Stimulated activated CD4-positive, alpha-beta T cell treated with anti-CD3 and anti-CD28 coated beads, Interleukin-1b, Interleukin-23, amount 100 ng/mL, for 1 hour (primary cell): ENCODE measurements at places on chromosomes 11 and 22.

GRCh38 chr22:18115906-18116371 is 5.3 kb downstream of the TUBA8 start:
- no peak for DNase-seq

- DNase-seq = no peak
Observed at GRCh38 chr22:44085743-44086270, 61.7 kb downstream of the PARVB start.

GRCh38 chr22:49657974-49658590 is 169.6 kb downstream of the BRD1 start:
- DNase-seq = no peak

DNA sequence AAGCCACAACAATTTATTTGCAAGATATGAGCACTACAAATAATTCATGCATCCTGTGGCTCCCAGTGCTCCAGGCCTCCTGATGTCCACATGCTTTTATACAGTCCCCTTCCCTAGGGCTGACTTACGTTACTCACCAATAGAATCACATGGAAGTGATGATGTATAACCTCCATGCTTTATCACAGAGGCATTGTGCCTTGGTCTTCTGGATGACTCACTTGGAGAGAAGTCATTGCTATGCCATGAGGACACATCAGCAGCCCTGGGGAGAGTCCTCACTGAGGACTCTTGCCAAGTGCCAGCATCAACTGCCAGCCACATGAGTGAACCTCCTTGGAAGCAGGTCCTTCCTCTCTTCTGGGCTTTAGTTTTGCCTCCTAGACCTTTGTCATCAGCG is 22.0 kb upstream of the IGSF9B start:
- no peak for DNase-seq

GRCh38 chr11:106679181-106679580 is 339.1 kb downstream of the GUCY1A2 start:
- no peak for DNase-seq

GRCh38 chr11:125397421-125397820 is 98.6 kb downstream of the FEZ1 start:
- no peak for DNase-seq

GRCh38 chr11:27141576-27141975 is 101.0 kb downstream of the BBOX1 start:
- no peak for DNase-seq

- DNase-seq = no peak
Observed at GRCh38 chr11:14021738-14022137, 59.2 kb downstream of the SPON1 start.

DNA sequence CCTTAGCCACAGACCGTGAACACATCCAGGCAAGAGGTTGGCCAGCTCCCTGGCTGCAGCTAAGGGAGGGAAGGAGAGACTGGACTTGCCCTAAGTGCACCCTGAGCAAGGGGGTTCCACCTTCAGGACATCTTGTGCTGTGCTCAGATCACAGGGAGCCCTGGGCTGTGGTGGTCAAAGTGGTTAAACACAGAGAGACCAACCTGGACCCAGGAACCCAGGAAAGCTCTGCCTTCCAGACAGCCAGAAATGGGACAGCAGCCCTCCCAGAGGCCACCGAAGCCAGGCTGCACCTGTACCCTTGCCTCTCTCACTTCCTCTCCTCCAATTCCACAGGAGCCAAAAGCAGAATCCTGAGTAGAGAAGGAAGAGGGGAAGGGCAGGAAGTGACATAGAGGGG is 105.2 kb upstream of the TMEM45B start:
- no peak for DNase-seq

DNA sequence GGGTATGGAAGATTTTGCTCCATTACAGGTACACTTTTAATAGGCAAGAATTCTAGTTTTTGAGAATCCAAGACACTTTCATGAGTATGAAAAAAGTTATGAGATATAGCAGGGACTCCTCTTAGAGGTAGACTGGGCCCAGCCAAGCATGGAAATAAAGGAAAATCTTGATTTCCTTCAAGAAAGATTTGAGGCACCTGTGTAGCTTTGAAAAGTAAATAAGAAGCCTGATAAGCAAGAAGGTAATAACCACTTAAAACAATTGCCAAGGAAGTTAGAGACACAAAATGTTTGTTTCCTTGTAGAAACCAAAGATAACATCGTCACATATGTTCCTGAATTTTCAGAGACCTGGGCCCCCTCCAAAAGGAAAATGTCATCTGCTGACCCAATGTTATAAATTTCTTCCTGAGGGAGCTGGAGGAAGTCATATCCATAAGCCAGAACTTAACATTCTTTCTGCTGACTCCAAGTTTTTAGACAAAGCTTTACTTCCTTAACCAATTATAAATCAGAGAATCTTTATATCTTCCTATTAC is 314.5 kb upstream of the ANO3 start:
- no peak for DNase-seq

- DNase-seq = no peak
Observed at GRCh38 chr11:131042041-131042390, 125.7 kb upstream of the SNX19 start.
